ENCODE measurements at places on chromosomes 6 and 20.

DNA sequence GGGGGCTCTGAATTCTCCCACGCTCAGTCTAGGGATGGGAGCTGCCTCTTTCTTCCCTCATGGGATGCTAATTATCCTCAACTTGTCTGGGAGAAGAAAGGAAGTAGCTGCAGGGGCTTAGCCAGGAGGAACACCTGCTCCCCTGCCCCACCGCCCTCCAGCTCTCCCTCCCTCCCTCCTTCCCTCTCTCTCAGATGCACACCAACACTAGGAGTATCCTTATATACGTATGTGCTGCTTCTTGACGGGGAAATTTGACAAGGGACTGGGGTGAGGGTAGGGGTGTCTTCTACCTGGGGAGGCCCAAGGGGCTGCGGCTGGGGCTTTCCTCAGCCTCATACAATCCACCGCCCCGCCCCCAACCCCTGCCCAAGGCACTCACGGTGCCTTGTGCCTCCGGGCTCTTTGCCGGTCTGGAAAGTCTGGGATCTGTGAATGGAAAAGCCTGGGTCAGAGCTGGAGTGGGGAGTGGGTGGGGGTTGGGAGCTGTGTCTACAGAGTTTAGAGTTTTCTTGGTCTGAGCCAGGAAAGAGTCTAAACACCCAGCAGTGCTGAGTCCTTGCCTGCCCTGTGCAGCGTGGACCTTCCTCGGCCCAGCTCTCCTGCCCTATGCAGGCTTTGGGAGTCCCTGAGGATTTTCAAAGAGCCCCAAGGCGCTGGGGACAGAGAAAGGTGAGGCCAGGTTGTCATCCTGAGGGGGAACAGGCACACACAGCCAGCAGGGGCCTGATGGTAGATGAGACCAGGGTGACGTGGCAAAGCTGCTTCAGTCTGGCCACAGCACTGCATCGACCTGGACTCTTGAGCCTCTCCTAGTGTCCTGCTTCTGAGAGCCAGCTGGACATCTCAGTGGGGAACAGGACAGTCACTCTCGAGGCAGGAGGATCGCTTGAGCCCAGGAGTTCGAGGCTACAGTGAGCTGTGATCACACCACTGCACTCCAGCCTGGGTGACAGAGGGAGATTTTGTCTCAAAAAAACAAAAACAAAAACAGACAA is 29.3 kb upstream of the EMILIN3 start:
- no peak for DNase-seq

DNA sequence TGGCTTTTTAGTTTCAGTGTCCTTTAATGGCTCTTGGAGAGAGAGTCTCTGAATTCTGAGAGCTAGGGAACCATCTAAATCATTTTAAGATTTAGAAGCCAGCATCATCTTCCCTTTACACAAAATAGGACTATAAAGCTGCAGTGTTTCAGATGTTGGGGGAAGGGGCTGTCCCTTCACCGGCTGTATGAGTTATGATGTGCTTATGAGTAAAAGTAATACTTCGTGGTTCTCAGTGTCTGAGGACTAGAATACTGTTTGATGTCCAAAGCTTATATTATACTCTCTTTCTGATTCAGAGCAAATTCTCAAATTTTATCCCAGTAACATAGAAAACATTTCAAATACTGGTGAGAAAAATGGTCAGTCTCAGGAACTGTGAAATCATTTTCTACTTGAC is 63.5 kb upstream of the FAM8A1 start:
- DNase-seq, result no peak

DNA sequence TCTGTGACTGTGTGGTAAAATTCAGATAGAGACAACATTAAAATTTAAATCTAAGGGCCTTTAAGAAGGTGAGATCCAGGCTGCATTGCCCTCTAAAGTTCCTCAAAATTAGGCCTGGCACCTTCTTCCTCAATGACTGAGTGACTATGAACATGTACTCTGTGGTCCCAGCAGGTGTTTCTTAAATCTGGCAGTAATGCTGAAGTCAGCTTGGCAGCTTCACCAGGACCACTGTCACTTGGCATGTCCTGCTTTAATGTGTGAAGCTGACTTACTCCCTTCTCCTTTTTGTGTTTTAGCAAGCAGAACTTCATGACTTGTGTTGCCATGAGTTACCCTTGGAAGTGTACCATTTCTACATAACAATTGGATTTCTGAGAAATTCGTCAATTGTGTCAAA is 141.7 kb downstream of the NKAIN2 start:
- DNase-seq, result no peak

- DNase-seq, result no peak
These were observed 219.0 kb downstream of the TTLL2 start for GRCh38 chr6:167543602-167544497.

DNA sequence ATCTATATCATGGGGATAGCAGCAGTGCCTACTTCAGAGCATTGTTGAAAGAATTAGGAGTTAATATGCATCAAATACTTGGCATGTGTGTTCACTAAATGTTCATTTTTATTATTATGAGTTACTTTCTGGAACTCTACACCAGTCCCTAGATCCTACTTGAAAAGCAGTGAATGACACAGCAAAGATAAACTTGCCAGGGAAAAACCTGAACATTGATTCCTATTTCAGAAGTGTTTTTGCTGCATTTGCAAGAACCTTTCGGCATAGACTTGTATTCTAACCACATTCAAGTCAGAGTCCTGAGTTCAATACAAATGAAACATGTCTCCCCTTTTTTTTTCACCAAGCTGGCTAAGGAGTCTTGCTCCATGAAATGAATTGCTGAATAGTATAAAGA is 187.4 kb upstream of the TAB2 start:
- DNase-seq, result no peak

- no peak for DNase-seq
These were observed 14.6 kb upstream of the ADA start for GRCh38 chr20:44666066-44666465.

- DNase-seq, result no peak
These were observed 25.5 kb downstream of the FASTKD5 start for GRCh38 chr20:3134151-3134550.

DNA sequence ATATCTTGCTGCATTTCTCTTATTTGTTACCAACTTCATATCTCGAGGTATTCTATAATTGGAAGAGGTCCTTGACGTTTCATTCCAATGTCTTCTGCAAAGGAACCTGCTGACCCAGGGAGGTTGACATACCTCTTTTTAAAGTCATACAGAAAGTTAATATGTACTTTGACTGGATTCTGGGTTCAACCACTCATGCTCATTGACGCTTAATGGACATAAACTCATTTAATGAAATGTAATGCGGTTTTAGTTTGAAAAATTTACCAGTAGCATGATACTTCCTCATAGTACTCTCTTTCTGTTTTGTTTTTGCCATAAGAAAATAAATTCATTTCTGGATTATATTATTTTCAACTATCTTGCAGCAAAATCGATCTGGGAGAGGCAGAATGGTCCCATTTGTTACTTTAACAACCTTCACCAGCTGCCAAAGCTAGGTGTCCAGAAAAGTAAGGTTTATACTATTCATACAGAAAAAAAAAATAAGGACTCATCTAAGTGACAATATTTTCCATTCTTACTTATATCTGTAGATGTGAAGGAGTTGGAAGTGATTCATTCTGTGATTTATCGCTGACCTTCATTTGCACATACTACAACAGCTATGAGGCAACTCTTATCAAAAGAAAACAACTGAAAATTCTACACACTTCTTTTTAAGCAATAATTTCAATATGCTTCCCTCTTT is 101.6 kb downstream of the ATXN1 start:
- no peak for DNase-seq

- DNase-seq, result no peak
These were observed 3.9 kb upstream of the PRDM13 start for GRCh38 chr6:99602520-99603420.

GRCh38 chr20:62050166-62051120 is 15.2 kb downstream of the TAF4 start:
- no peak for DNase-seq

DNA sequence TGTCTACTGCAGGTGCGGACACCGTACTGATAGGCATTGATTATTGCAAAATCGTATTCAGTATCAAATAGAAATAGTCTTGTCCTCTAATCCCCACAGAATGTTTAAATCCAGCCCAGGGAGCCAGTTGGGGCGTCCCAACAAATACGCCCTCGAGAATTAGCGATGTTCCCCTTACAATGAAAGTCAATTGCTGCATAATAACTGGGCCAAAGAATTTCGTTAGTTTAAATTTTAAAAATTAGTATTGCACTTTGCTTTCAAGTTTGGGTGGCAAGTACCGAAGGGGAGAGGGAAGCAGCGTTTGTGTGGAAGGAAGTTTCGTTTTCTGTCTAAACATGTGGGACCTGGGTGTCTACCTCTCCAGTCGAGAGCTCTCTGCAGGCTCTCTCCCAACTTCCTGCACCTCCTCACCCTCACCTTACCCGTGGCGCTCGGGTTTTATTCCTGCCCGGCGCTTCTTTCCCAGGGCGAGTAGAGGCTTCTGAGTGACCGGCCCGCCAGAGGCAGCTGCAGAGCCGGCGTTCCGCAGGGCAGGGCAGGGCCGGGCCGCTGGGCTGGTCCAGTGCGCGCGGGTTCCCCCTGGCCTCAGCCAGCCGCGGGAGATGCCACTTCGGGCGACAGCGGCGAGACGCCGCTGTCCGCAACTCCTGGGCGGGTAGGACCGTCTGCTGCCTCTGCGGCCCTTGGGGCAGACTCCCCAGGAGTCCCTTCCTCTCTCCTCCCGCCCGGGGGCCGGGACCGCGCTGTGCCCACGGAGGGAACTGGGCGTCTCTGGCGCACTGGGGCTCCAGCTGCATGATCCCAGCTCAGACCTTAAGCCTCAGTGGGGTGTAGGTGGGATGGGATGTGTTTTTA is 862 bp upstream of the TFAP2C start:
- DNase-seq, result no peak

DNA sequence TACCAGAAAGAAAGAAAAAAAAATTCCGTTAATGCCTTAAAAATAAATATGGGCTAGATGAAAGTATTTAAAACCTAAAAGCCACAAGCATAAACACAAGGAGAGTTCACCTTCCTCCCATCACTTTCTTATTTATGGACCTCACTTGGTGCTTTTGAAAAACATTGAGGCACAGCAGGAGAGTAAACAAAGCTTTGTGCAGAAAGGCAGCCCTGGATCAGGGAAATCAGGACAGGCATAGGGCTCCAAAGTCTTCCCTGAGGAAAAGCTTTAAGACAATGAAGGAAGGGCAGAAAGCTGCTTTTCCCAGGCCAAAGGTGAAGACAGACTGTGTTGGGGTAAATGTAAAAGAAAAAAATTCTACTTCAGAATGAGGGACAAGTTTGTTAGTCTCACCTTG is 207.9 kb downstream of the CLVS2 start:
- DNase-seq, result no peak

GRCh38 chr20:21559305-21559704 is 45.4 kb upstream of the NKX2-2 start:
- no peak for DNase-seq

GRCh38 chr20:62368392-62368975 is 1.4 kb upstream of the LAMA5 start:
- DNase-seq, result no peak

GRCh38 chr6:11412616-11413015 is 124.9 kb upstream of the TMEM170B start:
- DNase-seq, result no peak

DNA sequence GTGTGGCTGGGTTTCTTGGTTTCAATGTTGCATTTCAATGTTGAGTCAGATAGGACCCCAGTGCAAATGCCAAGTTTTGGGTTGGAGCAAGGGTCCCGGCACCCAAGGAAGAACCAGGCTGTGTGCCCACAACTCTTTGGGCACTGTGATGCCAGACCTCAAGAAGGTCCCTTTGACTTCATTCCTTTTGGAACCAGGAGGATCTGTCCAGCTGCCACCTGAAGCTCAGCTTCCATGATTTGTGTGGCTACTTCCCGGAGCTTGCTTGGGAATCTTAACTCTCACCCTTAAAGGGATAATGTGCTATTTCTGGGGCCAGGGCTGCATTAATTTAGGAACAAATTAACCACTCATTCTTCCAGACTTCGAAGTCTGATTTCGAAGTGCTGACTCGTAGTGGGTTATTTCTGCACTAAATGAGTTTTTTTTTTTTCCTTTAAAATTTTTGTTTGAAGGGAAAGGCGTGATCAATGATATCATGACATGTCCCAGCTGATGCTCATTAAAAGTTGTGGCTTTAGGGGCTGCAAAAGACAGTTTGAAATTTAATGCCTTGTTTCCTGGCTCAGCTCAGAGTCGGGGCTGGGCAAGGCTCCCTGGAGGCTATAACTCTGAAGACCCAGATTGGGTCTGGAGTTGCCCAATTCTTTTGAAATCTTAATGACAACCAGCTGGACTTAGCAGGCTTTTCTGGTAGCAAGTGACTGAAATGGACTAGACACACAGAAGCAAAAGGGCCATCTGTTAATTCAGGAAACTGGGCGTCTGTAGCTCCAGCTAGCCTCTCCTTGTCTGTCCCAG is 24.0 kb upstream of the PHACTR3 start:
- DNase-seq, result peak; percentile 44

- no peak for DNase-seq
These were observed 13.3 kb downstream of the NFATC2 start for GRCh38 chr20:51529081-51529681.
